ENCODE measurements at places on chromosomes 3 and 15. TPM values are rescaled to one million over a fixed set of nuclear protein-coding genes. Genes with fewer than 3 reads are reported as not detected.

The CCDC9B gene
- total RNA-seq, result 0.41 TPM

DNA sequence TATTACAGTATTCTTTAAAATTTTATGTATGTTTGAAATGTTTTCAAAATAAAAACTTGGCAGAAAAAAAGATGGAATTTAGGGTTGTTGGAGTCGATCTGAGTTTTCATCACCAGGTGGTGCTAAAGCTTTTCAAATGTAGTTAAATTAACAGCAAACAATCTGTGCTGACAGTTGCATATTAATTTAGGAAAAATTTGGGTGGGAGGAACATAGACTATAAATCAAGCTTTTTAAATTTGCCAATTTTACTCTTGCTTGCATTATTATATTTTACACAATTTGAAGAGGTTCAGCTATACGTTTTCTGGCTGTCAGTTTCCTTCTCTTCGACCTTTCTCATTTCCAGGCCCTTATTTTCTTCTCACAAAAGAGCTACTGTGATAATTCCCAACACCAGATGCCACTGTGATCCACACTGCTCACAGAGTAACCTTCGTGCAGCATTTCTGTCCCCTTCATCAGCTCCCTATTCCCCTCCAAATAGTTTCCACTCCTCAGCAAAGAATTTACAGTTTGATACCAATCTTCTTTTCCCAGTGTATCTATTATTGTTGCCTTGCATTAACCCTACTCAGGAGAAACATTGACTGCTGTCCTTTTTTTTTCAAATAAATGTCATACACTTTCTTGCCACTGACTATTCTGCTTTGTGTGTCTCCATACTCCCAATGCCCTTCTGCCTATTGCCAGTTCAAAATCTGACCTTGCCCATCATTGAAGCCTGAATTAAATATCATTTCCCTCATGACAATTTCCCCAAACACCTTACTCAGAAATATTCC, 53.4 kb upstream of the EIF5A2 start:
- peak; percentile 33 for DNase-seq

GRCh38 chr3:122628567-122628966, 51.1 kb downstream of the PARP15 start:
- DNase-seq, result no peak

- no peak for DNase-seq
These were observed 100.6 kb downstream of the DNAJB8 start for GRCh38 chr3:128366136-128366535.

The PRRT3 gene
- total RNA-seq, result 4.1 TPM

DNA sequence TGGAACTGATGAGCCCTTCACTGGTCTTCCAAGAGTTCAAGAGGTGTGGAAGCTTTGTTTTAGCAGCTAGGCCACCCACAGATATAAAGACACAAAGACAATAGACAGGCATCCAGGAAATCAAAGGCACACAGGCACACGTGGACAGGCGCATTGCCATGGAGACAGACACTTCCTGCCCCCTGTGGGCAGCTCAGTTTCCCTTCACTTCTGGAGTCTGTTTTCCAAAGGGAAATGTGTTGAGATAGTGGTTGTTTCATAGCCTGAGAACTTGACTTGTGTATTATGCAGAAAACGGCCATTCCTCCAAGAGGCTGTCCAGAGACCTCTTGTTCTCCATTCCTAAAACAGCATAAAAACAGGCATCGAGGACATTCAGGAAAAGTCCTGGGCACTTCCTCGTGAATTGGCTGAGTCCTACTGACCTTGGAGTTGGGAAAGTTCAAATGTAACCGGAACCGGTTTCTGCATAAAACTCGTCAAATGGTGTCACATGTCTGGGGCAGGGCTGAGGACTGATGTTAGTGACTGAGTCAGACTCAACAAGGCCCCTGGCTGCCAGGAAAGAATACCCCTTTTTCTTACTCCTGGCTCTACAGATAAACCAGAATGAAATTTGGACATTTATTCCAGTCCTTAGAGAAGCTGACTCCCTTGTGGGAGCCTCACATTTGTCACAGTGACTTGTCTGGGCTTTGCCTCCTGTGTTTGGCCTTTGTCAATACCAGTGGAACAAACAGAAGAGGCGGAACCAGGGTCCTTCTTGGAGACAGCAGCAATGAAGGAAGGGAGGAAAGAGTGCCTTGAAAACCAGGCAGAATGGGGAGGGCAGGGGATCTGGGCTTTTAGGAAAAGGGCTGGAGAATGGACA, 1.3 kb downstream of the ALPK3 start:
- DNase-seq, result no peak

GRCh38 chr3:147472846-147473245, 63.7 kb downstream of the ZIC1 start:
- DNase-seq, result no peak

- no peak for DNase-seq
These were observed 19.7 kb downstream of the ACAA1 start for GRCh38 chr3:38117163-38117716.

DNA sequence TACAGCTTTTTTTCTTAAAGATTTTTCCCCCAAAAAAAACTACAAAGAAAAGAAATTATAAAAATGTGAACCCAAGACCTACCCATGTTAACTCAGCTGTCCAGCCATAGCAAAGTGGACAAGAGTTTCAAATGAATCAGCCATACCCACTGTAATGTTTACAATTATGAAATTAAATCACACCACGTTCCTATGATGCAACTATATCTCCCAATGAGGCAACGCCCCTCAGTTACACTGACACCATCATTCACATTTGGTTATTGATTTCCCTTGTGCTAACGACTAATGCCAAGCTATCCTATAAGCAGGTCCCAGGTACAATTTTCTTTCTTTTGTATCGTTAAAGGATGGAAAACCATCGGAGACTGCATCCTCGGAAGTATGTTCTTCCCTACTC, 115.1 kb upstream of the ICE2 start:
- no peak for DNase-seq

DNA sequence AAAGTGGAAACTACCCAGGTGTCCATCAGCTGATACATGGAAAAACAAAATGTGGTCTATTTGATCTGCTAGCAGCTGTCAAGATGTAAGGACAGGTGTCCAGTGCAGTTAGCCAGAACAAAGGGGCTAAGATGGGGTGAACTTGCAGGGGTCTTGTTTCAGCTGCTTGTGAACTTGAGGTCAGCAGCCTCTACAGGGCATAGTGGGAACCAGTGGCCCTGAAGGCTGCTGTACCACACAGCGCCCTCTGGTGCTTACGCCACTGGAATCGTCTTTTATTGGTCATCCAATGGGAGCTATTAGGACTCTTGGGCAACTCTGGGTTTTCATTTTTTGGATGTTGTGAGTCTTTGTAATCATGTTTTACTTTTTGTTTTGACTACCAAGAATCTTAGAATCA, 62.2 kb upstream of the CTSH start:
- DNase-seq, result no peak

GRCh38 chr15:45399381-45400212, 21.3 kb upstream of the GATM start:
- peak; percentile 48 for DNase-seq

DNA sequence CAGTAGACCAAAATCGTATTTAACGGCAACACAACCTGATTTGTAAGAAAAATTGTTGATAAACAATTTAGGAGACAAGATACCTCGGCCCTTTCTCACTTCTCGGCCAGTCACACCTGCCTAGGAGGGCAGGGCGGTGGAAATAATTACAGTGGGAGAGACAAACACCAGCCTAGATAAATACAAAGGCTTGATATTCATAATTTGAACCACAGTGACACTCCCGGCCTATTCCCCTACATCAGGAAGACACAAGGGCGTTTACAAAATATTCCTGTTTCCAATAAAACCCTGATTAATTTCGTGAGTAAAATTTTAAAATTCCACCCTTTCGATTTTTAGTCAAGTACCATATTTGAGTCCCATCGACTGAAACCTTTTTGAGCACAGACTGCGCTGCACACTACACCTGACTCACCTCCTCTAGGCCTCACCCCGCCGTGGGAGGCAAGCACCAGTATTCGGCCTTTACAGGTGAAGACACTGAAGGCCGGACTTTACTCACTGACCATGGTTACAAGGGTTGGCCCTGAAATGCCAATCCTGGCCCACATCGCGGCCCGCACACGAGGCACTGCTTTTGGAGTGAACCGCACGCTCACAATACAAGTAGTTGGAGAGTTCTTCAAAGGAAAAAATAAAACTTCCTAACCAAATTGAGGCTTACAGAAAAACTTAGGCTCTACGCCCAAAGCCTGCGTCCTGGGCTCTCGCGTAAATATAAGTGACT, 794 bp downstream of the ARPP19 start:
- DNase-seq, result peak; percentile 28

DNA sequence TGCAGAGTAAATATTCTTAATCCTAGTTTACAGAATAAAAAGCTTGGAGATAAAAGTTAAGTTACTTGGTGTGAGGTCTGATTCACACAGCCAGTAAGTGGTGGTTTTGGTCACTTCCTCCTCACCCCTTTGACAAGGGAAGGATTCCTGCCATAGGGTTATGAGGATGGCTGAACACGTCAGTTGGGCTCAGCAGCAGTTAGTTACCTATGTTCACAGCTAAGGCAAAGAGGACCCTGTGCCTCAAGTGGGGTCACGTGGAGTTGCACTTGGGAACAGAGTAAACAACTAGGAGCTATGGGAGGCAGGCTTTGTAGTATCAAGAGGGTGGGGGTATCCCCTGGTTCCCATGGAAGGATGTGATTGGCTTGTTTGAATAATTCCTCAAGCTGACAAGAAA, 232.2 kb downstream of the UBE2E2 start:
- no peak for DNase-seq

The HERC2 gene
- 65.2 TPM for total RNA-seq

DNA sequence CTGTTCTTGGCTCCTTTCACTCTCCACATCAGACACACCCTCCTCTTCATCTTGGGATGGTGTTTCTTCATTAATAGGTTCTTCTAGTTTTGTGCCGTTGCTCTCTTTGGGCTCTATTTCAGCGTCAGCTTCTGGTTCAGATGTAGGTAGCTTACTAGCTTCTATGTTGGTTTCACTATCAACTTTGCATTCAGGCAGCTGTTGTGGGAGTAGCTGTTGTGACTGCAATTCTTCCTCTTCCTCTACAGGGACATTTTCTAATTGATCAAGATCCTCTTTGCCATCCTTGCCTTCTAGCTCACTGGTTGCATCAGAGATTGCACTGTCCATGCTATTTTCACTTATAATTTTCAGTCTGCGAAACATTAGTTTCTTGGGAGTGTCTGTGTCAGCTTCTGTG, 80.1 kb downstream of the SETD2 start:
- DNase-seq, result no peak

DNA sequence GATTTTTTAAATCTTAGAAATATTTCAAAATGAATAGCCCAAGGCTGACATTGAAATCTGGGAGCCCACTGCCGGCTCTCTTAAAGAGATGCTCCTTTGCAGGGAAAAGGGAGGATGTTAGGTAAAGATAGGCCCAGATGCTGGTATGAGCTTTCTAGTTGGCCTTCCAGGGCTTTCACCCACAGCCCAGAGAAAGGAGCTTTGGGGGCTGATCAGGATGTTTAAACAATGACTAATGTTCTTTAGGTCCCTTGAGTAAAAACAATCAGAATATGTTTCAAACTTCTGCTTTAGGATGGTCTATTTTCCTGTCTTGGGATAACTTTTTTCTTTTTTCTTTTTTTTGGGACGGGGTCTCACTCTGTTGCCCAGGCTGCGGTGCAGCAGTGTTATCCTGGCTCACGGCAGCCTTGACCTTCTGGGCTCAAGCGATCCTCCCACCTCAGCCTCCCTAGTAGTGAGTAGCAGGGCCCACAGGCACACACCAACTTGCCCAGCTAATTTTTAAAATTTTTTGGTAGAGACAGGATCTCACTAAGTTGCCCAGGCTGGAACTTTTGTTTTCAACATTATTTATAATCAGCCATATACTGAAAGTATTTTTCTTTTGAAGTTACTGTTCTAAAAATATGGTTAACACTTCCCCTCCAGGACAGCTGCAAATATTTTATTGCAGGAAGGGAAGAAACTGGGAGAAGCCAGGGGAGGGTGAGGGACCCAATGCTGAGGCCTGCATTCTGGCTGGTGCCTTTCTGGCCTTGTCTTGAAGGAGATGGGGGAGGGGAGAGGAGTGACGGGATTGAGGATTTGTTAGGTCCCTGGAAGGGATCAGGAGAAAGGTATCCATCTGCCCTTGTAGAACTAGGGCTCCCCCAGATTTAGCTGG, 70.1 kb downstream of the TRAK1 start:
- DNase-seq, result no peak

- DNase-seq, result no peak
These were observed 847.1 kb upstream of the ALCAM start for GRCh38 chr3:104519468-104520227.

The SLC28A1 gene
- not detected for total RNA-seq

The KCNMB2 gene
- 15.1 TPM for total RNA-seq

GRCh38 chr15:62878070-62878469, 164.5 kb upstream of the TPM1 start:
- no peak for DNase-seq

DNA sequence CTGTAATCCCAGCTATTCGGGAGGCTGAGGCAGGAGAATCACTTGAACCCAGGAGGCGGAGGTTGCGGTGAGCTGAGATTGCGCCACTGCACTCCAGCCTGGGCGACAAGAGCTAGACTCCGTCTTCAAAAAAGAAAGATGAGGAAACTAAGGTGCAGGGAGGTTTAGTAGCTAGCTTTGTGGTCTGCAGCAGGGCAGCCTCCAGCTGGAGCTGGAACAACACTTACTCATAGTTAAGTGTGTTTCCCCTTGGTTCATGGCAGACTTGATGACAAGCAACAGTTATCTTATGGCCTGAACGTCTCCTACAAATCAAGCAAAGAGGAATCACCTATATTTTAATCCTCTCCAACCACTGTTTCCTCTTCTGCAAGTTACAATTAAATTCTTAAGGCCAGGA, 12.6 kb downstream of the KAT2B start:
- no peak for DNase-seq

DNA sequence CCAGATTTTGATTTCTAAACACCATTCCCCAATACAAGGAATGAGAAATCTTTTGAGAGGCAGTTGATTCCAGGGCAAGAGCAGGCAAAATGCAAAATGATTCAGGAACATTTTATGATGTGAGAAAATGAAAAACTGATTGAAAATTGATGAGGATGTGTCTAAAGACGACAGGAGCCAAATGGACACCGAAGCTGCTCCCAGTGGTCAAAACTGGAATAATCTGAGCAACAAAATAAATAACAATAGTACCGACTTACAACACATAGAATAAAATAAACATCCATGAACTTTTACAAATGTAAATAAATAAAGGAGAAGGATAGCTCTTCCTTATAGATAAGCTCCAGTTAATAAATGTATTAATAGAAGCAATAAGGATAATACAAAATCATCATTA, 186.8 kb downstream of the OCA2 start:
- DNase-seq, result no peak

GRCh38 chr3:138942271-138942670, 4.7 kb downstream of the FOXL2 start:
- DNase-seq, result no peak

The LEKR1 gene
- 0.82 TPM for total RNA-seq

The GOLGA8N gene
- total RNA-seq, result 2.4 TPM

All from frontal cortex (tissue), 4 donors.